ENCODE measurements at places on chromosomes 11 and 22.

- no peak for DNase-seq
Measured at GRCh38 chr11:47398011-47398410, 10.4 kb upstream of the SLC39A13 start.

DNA sequence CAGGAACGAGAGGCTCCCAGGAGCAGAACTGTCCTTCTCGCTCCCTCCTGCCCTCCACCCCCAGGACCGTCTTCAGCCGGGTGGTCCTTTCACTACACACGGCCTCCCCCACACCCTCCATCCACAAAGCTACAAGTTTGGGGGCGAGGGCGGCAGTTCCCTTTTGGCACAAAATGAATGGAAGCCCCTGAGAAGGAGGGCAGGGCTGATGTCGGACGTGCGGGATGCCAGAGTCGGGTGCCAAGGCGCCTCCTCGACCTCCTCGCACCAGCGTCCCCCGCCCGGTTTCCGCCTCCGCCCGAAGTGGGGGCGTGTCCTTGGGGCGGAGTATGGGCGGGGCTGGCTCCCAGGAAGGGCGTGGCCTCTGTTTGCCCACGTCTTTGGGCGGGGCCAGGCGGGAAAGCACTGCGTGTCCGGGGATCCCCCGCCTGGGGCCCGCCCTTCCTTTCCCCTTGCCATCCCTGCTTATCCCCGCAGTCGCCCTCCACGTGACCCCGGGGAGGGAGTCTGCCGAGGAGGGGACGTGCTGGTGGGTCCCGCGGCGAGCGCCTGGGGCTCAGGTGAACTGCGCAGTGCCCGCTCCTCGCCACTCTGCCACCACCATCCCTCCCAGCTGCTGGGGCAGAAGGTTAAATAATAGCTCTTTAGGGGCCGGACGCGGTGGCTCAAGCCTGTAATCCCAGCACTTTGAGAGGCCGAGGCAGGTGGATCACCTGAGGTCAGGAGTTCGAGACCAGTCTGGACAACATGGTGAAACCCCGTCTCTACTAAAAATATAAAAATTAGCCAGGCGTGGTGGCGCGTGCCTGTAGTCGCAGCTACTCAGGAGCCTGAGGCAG lies 937 bp upstream of the EFEMP2 start:
- DNase-seq, result peak; percentile 75

- no peak for DNase-seq
Measured at GRCh38 chr11:130635937-130636630, 187.6 kb downstream of the ADAMTS15 start.

GRCh38 chr11:65557280-65558001 lies 718 bp downstream of the LTBP3 start:
- DNase-seq, result no peak

GRCh38 chr22:47320560-47320959 lies 558.1 kb downstream of the TBC1D22A start:
- DNase-seq, result no peak

- no peak for DNase-seq
Measured at GRCh38 chr11:31117038-31117437, 252.5 kb downstream of the DCDC1 start.

DNA sequence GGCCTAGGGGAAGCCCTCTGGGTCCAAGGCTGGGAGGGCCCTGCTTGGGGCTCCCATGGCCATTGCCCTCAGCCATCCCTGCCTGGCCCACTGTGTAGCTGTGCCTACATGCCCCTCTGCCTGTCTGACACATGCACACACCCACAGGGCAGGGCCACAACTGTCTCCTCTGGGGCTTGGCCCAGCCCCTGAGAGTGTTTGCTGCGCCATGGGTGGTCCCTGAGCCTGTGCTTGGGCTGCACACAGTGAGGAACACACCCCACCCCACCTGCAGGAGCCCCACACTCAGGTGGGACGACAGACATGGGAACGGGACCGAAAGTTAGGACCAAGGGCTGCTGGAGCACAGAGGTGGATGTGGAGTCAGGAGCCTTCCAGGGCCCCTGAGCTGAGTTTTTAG lies 489.5 kb downstream of the TBC1D22A start:
- no peak for DNase-seq

DNA sequence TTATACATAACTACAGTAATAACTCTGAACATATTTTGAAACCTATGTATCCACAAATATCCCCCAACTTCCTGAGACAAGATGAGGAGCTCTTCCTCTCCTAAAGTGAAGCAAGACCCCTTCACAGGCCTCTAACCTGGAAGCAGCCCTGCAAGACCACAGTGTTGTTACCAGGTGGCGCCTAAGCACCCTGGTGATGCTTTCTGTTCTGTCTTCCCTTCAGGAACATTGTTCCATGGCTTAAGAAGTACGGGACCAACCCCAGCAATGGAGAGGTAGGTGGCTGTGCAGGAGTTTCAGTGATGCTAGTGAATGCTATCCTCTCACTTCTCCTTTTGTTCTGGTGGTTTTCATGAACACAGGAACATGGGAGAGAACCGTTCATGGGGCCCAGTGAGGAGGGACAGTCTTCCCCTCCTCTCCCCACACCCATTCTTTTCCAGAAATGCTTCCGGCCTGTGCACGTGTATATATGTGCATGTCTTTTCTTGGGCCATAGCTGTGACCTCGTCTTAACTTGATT lies 6.4 kb downstream of the PPIL2 start:
- DNase-seq, result no peak

DNA sequence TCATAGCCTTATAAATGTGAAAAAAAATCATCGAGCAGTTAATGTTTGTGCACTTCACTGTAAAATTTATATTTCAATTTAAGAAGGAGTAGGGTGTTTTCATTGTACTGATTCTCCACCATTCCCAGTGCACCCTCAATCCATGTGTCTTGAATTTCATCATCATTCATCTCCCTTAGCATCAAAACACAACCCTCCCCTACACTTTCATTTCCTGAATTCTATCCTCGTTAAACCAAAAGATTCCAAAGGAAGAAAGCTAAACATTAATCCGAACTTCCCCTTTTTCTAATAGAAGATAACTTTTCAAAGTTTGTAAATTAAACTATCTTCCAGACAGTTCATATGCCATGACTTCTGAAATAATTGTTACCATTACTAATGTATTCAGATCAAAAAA lies 34.1 kb upstream of the OR8B8 start:
- no peak for DNase-seq

DNA sequence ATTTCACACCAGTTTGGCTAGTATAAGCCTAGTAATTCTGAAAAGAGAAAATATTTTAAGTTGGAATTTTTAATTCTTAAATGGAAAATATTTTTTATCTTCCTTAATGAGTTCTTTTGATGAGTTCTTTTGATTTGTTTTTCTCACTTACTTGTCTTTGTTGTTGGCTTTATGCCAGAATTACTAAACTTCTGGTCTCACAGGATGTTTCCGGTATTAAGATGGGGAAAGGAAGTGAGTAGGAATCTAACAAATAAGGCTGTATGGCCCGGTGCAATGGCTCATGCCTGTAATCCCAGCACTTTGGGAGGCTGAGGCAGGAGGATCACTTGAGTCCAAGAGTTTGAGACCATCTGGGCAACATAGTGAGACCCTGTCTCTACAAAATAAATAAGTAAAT lies 106.4 kb downstream of the ARHGAP42 start:
- no peak for DNase-seq

GRCh38 chr11:19869466-19869865 lies 156.8 kb downstream of the NAV2 start:
- DNase-seq, result no peak

DNA sequence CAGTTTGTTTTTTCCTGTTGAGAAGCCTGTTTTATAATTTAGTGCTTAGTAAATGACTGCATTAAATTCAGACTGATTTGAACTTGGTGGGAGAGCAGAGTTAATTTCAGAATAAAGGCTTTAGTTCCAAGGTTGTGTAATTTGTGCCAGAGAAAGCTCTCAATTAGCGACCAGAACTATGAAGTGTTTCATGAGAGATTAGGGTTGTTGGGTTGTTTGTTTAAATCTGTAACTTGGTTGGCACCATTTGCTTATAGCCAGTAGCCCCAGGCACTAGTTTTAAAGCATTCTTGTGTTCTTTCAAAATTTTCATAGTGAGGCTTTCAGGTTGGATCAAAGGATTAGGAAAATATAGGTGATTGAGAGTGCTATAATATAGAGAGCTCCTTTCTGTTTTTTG lies 25.5 kb downstream of the UVRAG start:
- DNase-seq, result no peak

DNA sequence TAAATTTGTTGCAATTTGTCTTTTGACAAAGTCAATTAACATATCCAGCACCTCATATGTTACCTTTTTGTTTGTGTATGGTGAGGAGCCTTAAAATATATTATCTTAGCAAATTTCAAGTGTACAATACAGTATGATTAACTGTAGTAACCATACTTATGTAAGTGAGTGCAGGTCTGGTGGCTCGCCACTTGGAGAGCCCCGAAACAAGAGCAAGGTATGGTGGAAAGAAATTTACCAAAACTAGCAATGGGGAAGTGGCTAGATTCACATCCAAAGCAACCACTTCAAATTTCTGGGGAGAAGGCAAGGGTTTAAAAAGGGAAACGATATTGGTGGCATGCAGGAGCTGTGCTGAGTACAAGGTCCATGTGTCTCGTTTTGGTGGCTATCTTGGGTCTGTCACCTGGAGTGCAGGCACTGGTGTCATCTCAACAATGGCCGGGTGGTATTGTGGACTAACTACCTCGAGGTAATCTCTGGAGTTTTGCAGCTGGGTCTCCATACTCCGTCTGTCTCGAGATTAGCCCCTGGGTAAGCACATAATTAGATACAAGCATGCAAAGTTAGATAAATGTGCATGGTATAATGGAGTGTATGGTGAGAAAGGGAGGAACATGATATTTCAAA lies 8.2 kb upstream of the FNBP4 start:
- no peak for DNase-seq

DNA sequence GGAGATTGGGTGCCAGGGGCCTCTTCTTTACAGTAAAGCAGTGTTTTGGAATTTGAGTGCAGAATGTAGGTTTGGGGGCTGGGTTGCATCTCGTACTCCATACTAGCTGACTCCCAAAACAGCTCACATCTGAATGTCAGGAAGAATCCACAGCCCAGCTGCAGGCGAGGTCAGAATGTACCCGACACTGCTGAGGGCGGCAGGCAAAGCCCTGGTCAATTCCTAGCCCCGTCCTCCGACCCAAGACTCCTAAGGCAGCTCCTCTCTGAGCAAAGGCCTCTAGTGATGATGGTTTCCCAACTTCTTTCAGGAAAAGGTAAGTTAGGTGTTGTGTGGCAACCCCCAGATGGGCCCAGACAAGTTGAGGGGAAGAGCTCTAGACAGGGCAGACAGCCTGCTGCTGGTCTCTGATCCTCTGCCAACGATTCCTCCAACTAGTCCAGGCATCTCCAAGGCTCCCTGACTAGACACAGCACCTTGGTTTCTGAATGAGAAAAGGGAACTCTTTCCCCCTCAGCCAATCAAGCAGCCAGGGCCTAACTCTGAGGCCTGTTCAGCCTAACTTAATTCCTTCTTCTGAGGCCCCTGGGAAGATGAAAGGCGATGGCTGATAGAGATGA lies 8.6 kb downstream of the LARGE2 start:
- no peak for DNase-seq

DNA sequence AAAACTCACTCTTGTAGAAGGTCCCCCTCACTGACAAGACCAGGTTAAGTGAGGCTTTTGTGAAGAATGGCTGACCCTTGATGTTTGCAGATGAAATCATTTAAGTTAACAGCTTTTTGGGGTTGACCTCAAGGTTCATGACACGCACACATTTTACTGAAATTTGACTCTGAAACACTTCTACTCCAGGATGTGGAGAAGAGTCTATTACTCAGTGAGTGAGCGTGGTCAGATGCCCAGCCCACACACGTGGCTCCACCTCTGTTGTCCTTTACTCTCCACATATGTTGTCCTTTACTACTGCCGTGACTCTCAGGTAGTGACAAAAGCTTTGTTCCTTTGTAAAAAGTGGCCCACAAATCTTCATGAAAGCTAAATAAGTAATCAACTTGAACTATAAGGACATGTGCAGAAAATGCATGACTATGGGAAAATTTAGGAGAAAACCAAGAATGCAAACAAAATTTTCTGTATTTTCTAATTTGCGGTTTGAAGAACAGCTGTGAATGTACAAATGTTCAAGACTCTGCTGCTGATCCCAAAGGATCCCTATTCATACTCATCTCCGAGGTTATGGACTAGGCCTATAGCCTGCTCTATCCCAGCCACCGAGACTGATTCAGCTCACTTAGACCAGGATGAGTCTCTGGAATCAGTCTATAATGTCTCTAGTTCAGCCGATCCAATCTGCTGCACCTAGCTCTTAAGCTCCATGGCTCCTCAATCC lies 22.4 kb downstream of the XRRA1 start:
- no peak for DNase-seq

GRCh38 chr11:38411149-38411548 lies 1813.1 kb upstream of the RAG2 start:
- DNase-seq, result no peak

DNA sequence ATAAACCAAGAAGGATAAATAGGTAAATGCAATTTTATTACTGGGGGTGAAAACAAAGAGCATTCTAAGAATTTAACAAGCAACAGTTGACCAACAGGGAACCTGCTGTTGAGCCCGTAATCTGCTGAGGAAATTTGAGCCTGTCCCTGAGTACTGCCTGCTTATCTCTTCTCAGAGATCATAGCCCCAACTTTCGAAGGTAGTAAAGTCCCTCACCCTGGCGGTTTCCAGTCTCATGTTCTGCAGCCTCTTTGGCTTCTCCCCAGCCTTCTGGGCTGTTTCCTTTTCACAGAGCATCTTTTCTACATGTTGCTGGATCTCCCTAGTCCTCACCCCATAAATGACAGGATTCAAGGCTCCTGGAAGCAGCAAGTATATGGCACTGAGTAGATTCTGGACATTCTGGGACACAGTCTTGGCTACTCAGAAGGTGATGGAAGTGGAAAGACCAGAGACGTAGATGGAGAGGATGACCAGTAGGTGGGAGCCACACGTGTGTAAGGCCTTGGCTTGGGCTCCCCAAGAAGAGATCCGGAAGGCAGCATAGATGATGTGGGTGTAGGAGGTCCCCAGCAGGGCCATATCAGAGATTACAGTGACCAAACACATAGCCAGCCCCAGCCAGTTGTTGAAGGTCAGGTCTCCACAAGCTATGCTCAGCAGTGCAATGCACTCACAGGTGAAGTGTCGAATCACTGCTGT lies 51.6 kb downstream of the RRM1 start:
- DNase-seq, result no peak

All from fibroblast of skin of left biceps (primary cell).